ENCODE measurements at places on chromosomes 5 and 9.

- DNase-seq = no peak
Observed at GRCh38 chr9:17065062-17065461, 69.8 kb upstream of the CNTLN start.

GRCh38 chr9:116953271-116953670, 266.2 kb downstream of the TRIM32 start:
- DNase-seq = no peak

- DNase-seq = no peak
Observed at GRCh38 chr9:12681620-12682019, 11.6 kb upstream of the TYRP1 start.

GRCh38 chr9:111542497-111543254, 17.7 kb downstream of the ZNF483 start:
- DNase-seq = no peak

DNA sequence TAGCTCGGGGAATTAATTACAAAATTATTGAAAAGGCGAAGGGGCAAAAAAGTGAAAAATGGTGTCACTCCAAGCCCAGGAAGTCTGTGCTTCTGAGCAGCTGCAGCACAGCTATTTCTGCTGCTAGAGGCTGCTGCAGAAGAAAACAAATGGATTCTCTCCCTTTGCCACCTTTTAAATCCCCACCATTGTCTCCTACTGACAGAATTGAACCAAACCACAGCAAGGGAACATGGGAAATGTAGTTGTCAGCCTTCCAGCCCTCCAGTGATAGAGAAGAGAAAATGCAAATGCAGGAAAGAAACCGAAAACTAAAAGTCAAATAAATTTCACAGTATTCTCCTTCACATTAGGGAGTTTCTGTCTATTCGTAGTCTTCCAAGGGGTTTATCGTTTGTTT, 33.4 kb upstream of the CDC42SE2 start:
- no peak for DNase-seq

- DNase-seq = no peak
Observed at GRCh38 chr5:171288066-171288465, 21.0 kb upstream of the TLX3 start.

DNA sequence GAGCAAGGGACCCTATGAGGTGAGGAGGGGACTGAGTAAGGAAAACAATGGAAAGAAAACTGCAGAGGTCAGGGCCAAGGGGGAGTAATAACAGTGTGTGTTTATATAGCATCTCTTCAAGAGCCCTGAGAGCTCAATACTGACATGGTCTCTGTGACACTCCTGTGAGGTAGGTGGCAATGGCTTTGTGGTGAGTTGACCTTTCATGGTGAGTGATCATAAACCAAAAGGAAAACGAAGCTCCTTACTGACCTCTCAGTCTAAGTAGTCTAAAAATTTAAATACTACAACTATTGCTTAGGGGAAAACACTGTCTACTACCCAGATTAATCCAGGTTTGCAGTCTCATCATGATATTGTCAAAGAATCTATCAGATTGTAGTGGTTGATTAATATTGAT, 130.9 kb downstream of the SNCAIP start:
- no peak for DNase-seq

DNA sequence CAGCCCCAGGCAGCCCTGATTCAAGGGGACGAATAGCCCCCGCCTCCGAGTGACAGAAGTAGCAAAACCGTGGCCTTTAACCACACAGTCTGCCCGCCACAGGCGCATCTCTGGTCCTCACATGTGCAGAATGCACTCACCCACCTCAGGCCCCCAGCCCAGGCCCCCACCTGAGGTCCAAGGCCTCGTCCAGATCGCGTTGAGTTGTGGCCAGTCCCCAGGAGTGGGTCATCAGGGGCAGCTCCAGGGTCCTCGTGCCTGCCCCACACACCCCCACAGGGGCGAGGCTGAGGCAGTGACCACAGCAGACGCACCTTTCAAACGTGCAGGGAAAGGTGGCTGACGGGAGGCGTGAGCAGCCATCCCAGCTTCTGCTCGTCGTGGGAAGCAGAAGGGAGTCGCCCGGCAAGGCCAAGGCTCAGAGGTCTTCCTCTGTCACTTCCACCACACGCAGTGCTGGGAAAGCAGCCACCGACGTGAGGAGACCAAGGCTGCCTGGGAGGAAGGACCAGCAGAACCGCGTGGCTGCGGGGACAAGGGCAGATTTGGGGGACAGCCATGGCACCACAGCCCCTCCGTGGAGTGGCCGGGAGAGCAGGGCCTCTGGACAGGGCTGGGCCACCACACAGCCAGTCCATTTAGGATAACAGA, 77.8 kb upstream of the OTULINL start:
- no peak for DNase-seq

DNA sequence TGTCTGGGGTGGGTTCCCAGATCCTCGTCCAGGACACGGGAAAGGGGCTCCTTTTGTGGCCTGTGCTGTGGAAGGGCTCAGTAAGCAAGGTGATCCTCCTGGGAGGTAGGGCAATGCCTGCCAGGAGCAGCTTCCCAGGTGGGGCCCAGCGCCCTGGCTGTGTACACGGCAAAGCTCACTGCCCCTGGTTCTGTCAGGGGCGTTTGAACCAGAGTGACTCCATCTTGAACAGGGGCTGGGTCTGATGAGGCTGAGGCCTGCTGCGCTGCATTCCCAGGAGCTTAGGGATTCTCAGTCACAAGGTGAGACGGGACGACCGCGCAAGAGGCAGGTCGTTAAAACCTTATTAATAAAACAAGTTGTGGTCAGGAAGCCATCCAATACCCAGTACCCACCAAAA, 19.9 kb upstream of the SLC12A7 start:
- DNase-seq = no peak

DNA sequence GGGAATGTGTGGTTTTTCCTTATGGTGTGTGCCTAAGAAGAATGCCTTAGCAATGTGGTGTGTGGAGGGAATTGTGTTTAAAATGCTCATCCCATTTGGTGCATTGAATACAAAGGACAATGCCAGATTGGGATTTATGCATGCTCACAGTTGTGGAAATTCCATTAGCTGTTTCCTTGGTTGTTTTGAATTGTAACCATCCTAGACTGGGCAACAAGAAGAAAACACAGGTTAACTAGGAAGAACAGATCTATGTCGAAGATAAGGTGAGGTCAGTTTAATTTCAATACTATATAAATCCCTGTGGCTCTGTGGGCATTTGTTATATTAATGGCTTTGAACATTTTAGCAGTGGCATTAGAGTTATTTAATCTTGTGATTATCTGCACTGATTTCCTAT, 266.8 kb downstream of the MAT2B start:
- no peak for DNase-seq

- DNase-seq = no peak
Observed at GRCh38 chr5:64742821-64743220, 25.7 kb downstream of the SREK1IP1 start.

DNA sequence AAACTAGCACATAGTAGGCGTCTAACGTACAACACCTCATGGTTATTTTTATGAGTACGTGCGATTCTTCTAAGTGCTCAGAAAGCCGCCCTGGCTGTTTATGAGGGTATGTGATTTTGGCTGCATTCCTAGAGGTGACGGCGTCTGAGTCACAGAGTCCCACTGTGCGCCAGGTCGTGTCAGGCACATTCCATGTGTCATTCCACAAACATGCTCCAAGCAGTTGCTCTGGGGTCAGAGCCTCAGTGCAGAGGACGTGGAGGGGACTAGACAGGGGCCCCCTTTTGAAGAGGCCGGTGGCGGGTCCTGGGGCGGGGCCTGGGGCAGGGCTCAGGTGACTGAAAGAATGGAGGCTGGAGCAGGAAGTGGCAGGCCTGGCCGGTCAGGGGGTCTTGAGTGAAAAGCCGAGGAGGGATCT, 51.9 kb downstream of the NEK6 start:
- DNase-seq = no peak

DNA sequence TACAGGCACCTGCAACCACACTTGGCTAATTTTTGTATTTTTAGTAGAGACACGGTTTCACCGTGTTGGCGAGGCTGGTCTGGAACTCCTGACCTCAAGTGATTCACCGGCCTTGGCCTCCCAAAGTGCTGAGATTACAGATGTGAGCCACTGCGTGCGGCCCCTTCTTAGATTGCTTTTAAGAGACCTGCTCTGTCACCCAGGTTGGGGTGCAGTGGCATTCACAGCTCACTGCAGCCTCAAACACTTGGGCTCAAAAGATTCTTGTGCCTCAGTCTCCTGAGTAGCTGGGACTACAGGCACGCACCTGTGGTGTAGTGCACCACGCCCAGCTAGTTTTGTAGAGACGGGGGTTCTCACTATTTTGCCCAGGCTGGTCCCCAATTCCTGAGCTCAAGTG, 11.0 kb downstream of the HSPA9 start:
- DNase-seq = no peak

DNA sequence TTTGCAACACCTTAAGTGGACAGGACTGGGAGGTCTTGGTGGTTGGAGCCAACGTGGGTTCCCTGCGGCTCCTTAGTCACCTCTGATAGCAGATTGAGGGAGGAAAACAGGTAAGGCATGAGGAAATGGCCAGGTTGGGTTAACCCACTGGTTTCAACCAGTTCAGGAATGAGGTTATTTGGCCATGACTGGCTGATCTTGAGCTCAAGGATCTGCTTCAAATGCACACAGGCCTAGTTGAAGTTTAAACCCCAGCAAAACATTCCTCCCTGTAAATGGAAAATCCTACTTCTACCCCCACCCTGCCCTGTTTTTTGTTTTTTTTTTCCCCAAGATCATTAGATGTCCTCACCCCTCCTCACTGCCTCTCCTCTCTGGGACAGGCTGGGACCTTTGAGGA, 3.2 kb upstream of the NUP214 start:
- DNase-seq = no peak

DNA sequence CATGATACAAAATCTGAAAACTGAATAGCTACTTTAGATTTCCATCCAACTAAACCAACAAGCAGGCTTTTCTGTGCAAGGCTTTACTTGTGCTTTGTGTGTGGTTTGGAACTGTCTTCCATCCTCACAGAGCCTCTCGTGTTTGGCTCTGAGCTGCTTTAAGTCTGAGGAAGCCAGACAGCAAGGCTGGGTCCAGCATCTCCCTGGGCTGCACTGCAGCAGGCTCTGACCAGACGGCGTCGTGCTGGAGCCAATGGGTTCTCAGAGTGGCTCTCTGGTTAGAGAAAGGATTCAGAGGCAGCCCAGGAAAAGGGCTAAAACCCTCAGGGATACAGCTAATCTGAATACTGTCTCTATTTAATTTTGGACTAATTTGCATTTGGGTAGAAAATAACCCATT, 207.9 kb upstream of the EFNA5 start:
- DNase-seq = no peak

- DNase-seq = no peak
Observed at GRCh38 chr5:177100714-177101121, 14.0 kb downstream of the FGFR4 start.

GRCh38 chr9:96688745-96689464, 33.8 kb upstream of the PRXL2C start:
- DNase-seq = no peak

- no peak for DNase-seq
Observed at GRCh38 chr5:17001428-17001827, 65.3 kb upstream of the MYO10 start.

GRCh38 chr5:142455856-142456255, 131.0 kb upstream of the SPRY4 start:
- DNase-seq = no peak

DNA sequence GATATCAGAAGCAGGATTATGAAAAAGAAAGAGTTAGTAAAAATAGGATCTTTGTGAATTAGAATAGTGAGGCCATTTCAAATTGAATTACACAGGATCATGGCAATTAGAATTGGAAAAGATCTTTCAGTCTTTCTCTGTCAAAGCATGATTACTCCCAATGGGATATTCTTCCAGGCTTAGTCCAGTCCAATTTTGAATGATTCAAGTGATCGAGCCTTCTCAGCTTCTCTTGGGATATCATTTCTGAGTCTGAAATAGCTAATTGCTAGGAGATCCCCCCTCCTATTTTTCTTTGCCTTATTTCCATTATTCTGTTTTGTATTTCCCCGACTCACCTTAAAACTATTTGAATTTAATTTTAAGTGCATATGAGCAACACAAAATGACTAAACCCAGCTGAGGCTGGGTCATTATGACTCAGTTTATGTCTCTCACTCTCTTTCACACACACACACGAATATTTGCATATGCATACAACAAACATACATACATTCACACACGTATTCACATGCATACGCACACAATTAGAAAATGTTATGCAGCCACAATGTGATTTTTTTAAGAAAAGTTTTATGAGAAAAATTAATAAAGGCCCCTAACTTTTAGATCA, 34.8 kb upstream of the EFNA5 start:
- no peak for DNase-seq

GRCh38 chr9:95505072-95505716, 11.6 kb downstream of the PTCH1 start:
- DNase-seq = no peak

DNA sequence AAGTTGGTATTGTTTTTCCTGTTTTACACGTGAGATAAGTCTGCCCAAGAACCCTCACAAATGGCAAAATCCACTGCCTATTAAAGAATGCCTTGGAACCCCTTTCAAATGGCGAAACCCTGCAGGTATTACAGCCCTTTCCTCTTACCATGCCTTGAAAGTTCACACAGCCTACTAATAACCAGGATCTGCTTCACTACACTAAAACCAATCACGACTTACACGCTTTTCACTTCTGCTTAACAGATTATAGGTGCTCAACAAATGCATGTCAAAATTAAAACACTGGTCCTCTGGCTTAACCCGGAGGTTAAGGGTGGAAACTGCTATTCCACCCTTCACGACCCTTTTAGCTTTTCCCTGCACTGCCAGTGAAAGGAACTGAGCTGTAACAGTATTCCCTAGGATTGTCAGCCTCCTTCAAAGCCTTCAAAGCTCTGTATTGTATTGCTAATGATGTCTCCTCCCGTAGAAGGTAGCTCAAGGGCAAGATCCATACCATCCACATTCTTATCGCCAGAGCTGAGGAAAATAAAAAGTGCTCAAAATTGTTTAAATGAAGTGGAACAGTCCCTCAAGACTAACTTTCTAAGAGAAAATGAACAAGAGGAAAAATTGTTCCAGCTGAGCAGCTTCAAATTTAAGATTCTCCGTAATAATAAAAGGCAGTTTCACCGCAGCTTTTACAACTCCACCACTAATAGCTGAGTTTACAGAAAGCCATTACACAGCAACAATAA, 997 bp downstream of the AUH start:
- no peak for DNase-seq

DNA sequence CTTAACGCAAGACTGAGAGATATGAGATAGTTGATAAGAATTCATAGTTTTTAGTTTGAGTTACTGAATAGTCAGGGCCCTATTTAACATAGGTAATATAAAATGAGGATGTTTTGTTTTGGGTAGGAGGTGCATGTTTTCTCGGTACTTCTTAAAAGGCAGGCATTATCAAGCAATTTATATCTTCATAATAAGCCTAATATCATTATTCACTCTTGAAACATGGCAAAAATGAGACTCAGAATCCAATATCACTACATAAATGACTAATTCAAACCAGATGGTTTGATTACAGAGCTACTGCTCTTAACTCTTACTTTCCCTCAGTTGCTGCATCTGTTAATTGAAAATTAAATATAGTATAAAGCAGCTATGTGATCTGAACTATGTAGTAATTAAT, 2038.7 kb downstream of the EFNA5 start:
- no peak for DNase-seq
